Cerebellar nuclear complex (tissue), 1 donor: ENCODE measurements at places on chromosomes 13 and 19.

DNA sequence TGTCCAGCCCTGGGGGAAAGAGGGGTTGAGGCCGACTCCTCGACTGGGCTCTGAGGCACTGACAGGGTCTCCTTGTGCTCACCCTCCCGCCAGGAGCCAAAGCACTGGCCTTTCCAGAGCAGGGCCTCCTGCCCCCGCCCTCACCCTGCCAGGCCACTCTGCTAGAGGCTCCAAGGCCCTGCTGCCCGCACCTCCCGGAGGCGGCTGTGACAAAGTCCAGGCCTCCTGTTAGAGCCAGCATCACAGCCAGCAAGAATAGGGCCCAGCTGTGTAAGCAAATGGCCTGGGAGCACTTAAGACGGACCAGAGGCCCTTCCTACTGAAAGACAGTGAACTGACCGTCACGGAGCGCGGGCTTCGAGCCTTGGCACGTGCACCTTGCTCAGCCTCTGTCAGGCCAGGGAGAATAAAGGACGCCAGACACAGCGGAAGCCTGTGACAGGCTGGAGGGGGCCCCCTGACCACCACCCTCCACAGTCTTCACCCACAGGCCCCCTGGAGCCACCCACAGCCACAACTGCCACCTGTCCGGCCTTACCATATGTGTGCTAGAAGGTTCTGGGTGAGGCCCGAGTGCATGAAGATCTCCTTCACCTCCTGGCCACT is 50.9 kb downstream of the EPS15L1 start:
- DNase-seq, result no peak

DNA sequence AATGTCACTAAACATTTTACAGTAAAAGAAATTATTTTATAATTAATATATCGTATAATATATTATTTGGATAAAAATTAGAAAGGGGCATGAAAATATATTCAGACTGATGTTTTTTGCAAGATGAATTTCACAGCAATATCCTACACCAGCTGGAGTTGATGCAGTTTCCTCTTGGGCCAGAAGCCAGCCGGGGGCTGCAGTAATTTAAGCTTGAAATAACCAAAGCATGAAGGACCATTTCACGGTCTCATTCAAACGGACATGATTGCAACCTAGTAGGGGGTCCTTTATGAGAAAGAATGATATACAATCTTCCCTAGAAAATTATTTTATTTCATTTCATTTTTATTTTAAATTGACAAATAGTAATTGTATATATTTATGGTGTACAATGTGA is 797.2 kb upstream of the PCDH9 start:
- DNase-seq, result no peak

DNA sequence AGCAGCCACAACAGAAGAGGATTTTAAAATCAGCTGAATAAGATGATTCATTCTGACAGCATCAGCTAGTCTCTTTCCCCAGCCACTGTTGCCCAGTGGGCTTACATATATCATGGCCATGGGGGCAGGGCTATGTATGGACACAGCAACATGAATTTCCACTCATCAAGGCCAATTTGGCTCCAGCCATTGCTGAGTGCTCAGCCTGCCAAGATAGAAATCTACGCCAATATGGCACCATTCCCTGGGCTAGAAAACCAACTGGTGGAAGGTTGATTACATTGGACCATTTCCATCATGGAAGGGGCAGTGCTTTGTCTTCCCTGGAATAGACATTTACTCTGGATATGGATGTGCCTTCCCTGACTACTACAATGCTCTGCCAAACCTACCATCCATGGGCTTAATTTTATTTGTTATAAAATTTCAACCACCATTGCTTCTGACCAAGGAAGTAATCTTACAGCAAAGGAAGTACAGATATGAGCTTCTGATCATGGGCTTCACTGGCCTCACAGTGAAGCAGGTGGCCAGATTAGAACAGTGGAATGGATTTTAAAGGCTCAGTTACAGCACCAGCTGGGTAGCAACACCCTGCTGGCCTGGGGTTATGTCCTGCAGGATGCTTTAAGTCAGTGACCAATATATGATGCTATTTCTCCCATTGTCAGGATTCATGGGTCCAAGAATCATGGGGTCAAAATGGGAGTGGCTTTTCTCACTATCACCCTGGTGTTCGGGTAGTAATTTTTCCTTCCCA is 9.8 kb upstream of the ALOX5AP start:
- DNase-seq, result peak; percentile 85

DNA sequence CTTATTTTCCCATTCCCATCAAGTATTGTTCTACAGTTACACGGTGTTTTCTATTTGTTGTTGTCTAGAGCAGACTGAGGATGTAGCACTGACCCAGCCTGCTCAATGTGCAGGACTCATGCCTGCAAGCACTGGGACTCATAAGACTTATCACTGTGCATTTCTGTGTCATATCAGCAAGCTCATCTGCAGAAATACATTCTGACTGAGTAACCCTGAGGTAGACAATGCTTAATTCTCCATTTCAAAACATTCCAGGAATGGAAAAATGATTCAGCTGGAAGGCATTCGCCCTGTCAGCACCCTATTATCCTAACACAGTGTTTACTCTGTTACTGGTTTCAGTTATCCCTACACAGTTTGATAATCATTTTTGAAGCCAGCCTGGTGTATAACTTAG is 2506.4 kb downstream of the PCDH9 start:
- DNase-seq, result no peak

- DNase-seq, result no peak
Observed at GRCh38 chr13:100532090-100532766, 56.4 kb downstream of the GGACT start.

DNA sequence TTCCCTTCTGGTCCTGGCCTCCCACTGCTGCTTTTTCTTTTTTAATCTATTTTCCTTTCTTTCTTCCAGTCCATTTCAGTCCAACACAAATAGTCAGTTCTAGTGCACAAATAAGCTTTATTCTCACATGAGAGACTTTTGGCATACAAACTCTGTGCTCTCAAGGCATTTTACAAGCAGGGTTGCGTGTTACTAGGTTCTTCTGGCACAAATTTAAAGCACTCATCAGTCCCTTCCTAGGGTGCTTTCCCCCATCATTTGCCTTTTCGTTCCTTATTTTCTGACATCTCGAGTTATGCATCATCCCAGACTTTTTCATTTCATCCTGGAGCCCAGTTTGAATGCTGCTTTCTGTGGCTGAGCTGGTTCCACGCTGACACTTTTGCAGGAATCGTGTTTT is 29.8 kb upstream of the IL17D start:
- DNase-seq, result no peak
